Iris pigment epithelial cell (primary cell): ENCODE measurements at places on chromosomes 11 and 22.

GRCh38 chr11:12411806-12412727 lies 34.7 kb downstream of the PARVA start:
- DNase-seq, result peak; percentile 79

- no peak for DNase-seq
Measured at GRCh38 chr11:67606093-67606491, 644 bp upstream of the NDUFV1 start.

DNA sequence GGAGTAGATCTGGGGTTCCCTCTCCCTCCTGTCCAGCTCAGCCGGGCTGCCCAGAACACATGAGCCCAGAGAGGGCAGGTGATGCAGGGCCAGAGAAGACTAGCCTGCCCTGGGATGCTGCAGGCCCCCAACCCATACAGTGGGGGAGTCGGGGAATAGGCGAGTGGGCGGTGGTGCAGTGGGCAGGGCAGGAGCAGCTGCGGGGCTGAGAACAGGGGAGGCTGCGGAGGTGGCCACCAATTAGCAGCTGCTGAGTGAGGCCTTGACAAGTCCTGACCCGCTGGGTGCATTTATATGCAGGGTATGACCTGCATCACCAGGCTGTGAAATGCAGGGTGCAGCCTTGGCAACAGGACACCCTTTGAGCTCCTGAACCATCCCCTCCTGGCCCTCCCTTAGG lies 43.1 kb downstream of the NFAM1 start:
- no peak for DNase-seq

DNA sequence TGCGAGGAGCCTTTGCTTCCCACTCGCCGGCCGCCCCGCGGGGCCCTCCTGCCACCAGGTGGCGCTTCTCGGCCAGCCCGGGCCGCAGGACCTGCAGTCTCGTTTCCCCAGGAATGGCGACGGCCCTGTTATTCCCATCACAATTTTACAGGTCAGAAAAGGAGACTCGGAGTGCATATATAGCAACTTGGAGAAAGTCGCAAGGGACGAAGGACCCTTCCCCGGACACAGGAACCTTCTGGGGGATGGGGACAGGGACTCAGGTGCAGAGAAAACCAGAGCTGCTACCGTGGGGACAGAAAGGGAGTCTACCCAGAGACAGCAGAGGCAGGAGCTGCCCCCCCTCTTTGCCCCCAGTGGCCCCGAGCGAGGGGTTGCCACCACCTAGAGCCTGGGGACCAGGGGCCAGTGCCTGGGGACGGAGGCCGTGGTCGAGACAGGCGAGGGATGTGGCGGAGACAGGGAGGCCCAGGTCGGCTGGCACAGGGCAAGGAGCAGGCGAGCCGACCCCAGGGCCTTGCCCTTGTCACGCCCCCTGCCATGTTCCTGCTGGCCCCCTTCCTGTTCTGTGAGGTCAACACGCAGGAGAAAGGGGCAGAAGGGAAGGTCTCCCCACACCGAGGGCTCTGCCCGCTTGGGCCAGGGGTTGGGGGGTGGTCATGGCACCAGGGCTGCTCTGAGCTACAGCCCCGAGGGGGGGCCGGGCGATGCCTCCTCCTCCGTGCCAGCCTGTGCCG lies 3.5 kb upstream of the KRTAP5-6 start:
- peak; percentile 59 for DNase-seq

- no peak for DNase-seq
Measured at GRCh38 chr22:49450498-49450897, 377.2 kb downstream of the BRD1 start.

DNA sequence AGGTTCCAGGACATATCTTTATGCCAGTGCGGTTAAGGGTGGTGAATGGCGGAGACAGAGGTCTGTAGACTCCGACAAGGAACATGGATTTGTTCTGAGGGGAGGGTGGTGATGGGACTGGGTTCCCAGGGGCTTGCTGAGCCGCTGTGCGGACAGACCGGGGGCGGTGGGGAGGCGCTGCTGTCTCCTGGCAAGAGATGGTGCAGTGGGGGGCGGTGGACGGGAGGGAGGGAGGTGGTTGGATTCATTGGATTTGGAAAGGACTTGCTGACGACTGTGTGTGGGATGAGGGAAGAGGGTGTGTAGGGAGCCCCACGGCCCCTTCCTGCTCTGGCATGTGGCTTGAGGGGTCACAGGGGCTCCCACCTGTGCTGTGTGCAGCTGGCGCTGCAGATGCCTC lies 43.2 kb downstream of the FLRT1 start:
- no peak for DNase-seq

GRCh38 chr22:31082606-31083376 lies 1.7 kb downstream of the SMTN start:
- peak; percentile 73 for DNase-seq

GRCh38 chr11:128507936-128508335 lies 79.4 kb downstream of the ETS1 start:
- no peak for DNase-seq

GRCh38 chr11:135027461-135027860 lies 615.4 kb upstream of the B3GAT1 start:
- peak; percentile 42 for DNase-seq

DNA sequence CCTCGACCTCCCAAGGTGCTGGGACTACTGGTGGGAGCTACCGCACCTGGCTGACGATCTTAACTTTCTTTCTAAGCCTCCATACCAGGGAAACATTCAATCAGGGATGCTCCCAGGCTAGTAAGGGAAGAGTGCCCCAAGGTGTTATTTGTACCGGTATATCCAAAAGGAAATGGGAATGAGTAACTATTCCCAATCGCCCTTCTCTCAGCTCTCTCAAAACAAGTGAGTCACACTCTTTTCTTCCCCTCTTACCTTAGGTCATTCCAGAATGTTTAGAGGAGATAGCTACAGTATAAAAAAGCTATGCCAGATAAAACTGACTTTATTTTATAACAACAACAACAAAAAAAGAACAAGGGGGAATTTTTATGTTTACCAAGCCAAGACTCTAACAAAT lies 13.7 kb downstream of the DCDC1 start:
- no peak for DNase-seq

GRCh38 chr11:128261011-128261421 lies 326.3 kb downstream of the ETS1 start:
- DNase-seq, result no peak

DNA sequence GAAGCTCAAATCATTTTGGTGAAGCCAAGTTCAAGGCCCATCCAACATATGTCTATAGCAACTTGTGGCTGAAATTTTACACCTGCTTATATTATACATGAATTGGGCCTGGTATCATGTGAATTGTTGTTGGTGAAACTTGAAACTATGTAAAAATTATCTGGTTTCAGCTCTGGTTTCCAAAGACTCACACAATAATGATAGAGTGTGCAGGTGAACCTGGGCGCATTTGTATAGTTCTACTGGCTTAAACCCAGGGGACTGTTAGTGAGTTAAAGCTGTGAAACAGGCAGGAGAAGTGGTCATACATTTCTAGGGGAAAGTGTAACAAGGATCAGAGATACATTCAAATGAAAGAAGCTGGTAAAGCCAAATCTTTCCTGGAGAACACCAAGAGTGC lies 627.3 kb downstream of the METTL15 start:
- DNase-seq, result no peak

GRCh38 chr11:44983786-44984185 lies 33.1 kb upstream of the TP53I11 start:
- no peak for DNase-seq

- no peak for DNase-seq
Measured at GRCh38 chr22:48920776-48921241, 906.9 kb downstream of the BRD1 start.

- no peak for DNase-seq
Measured at GRCh38 chr11:47271961-47272661, 2.2 kb downstream of the MADD start.

DNA sequence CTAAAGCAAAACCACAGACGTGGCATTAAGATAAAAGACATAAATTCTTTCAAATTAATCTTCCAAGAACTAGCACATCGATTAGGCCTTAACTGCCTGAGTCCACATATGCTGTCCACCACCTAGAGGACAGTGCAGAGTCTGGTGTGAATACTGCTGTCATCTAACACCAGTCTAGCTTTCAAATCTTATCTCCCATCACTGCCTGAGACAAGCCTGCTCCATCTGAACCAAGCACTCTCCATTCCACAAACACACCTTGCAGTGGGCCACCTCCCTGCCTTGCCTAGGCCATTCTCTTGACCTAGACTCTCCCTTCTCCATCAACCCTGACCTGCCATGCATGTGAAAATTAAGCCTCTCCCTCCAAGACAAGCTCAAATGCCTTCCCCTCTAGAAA lies 129.5 kb upstream of the PITPNB start:
- DNase-seq, result no peak

DNA sequence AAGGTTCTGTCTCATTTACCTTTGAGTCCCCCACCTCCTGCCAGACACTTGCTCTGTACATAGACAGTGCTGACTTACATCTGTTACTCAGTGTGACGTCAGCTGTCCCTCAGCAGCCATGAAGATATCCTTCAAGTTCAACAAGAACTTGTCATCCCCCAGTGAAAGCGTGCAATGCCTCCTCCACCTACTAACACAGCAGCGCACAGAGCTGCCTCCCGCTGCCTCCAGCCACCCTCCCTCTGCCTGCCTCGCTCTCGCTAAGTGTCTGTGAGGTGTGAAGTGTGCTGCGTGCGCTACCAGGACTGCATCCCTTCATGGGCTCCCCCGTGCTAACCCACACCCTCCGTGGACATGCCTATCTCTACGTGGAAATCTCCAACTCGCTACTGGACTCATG lies 621.4 kb downstream of the BRD1 start:
- DNase-seq, result no peak

DNA sequence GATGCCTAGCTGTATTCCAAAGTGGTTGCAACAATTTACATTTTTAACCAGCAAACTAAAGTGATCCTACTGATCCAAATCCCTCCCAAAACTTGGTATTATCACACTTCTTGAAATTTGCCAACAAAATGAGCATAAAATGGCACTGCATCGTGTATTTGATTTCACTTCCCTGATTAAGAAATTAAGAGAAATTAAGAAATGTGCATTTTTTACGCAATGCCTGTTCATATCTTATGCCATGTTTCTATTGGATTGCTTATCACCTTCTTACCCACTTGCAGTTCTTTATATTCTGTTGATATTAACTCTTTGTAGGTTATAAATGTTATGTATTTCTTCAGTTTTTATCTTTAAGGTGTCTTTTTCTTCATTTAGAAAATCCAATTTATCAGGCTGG lies 80.6 kb downstream of the DENND5A start:
- no peak for DNase-seq
